ENCODE measurements at places on chromosomes 11 and 22.

GRCh38 chr11:29135504-29135903 lies 881.3 kb downstream of the KCNA4 start:
- DNase-seq: no peak

DNA sequence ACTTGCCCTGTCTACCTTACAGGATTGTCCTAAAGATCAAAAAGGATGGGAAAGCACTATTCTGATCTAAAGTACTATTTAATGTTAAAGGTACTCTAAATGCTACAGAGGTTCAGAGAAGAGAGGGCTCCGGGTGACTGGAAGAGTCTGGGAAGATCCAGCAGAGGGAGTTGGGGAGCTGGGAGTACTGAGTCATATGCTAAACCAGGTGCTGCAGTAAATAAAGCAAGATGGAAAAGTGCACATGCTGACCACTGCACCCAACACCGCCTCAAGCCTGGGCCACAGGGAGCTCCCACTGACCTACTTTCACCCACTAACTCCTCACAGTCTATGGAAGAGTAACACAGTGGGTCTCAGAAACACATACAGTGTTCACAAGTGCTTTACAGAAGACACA lies 49.3 kb downstream of the WT1 start:
- no peak for DNase-seq

DNA sequence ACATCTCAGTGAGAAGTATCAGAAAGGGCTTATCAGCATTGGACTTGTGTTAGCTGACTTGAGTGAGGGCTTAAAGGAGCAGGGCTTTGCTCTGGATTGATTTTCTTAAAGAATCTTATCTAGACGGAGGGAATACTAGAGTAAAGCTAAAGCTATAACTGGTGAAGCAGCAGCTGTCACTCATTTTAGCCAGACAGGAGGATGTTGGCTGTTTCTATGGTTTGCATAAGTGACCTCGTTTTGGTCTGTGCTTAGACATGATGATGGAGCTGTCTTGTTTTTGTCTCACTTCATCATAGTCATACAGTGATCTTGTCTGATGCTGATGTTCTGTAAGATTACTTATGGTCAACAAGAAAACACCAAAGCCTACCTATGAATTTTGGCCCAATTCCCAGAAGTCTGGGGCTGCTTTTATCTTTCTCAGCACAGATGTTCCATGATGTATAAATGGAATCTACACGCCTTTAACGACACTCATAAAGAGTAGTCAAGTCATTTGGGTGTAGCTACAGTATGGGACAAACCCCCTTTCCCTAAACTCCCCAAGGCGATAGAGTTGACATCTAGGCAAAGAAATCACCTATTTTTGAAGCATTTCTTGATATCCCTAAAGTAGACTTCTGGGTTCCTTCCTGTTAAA lies 77.5 kb upstream of the UCP3 start:
- DNase-seq: no peak

GRCh38 chr11:15825976-15826650 lies 530.2 kb downstream of the SOX6 start:
- no peak for DNase-seq

GRCh38 chr22:30444632-30445437 lies 19.3 kb downstream of the MTFP1 start:
- DNase-seq: peak; percentile 82

- no peak for DNase-seq
These were observed 54.1 kb upstream of the B3GAT1 start for GRCh38 chr11:134466156-134466555.
